ENCODE measurements at places on chromosomes 5 and 9. TPM values are rescaled to one million over a fixed set of nuclear protein-coding genes. Genes with fewer than 3 reads are reported as not detected.

DNA sequence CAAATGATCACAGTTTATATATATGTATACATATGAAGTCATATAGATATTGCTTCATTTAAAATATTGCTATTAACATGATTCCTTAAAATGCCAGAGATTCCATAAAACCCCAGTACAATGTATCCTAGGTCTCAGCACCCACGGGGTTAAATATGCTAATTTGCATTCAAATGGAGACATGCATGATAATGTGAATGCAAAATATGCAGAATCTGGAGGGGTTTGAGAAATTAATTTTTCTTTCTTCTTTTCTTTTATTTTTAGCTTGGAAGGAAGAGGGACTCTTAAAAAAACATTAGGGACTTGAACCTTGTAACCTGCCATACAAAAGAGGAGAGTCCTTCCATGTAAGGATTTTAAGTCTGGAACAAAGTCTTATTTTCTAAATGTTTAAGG lies 211.9 kb downstream of the MEF2C start:
- no peak for DNase-seq

DNA sequence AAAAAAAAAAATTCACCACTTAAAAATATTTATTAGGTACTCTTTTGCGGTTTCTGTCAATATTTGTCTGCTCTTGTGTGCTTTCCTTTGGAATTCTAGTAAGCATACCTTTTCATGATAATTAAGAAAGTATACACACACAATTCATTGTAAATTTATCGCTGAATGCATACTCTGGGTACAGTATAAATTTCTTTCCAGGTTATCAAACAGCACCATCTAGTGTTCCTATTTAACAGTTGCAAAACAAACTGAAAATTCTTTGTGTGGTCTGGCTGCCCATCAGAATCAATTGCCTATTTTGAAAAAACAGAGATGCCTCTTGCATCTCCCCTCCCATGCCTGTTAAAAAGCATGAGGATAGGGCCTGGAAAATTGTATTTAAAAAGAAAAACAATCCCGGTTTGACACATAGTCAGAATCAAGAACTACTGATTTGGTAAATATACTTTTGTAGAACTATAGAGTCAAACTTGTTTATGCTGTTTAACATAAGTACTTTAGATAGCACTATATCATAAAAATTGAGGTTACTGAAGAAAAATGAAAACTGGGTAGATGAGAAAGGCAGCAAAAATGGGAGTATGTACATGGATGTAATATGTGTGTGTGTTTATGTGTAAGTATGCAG lies 16.2 kb downstream of the PGGT1B start:
- DNase-seq = peak; percentile 64

DNA sequence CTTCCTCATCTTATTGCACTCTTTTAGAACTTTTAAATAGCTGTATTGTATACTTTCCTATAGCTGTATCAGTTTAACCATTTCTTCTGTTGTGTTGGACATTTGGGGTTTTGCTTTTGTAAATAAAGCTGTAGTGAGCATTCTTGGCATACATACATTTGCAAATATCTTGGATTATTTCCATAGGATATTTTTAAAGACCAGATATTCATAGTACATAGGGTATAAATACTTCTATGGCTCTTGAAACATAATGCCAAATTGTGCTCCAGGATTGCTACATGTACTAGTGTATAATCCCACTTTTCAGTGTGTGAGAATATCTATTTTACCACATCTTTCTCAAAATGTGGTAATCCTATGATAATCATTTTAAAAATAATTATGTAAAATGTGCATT lies 51.2 kb downstream of the SCAMP1 start:
- no peak for DNase-seq

DNA sequence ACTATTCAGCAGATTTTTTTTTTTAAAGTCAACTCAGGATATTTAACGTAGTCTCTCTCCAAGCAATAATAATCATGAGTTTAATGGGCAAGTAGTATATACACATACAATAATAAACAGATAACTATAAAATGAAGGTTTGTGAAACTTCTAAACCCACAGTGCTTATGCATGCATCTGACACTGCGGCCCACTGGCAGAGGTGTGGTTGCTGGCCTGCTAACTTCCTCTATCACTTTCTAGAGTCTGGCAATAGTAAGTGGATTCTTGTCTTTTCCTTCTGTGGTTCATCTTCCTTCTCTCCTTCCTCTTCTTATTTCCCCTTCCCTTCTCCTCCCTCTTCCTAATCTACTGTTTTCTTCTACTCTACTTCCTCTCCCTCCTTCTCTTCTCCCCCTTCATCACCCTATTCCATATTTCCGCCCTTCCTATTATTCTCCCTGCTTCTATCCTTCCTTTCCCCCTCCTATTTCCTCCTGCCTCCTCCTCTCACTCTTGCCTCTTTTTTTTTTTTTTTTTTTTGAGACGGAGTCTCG lies 18.6 kb upstream of the AGXT2 start:
- DNase-seq = no peak

- no peak for DNase-seq
Observed at GRCh38 chr5:107118184-107119019, 552.3 kb downstream of the EFNA5 start.

- DNase-seq = no peak
Observed at GRCh38 chr9:126507318-126508109, 106.2 kb upstream of the LMX1B start.

DNA sequence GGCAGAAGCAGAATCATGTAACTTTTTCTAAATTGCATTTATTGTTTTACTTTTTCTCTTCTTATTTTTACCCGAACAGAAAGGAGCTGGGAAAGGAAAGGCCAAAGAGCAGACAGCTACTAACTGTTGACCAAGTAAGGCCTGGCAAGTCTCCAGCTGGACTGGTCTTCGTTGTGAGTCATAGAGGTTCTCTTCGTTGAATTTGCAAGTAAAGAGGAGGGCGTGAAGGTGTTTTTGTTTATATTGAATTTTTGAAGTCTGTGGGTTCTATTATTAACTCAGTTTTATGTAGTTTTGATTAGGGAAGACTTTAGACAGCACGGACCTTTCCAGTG lies 416.5 kb upstream of the CCNH start:
- DNase-seq = no peak

DNA sequence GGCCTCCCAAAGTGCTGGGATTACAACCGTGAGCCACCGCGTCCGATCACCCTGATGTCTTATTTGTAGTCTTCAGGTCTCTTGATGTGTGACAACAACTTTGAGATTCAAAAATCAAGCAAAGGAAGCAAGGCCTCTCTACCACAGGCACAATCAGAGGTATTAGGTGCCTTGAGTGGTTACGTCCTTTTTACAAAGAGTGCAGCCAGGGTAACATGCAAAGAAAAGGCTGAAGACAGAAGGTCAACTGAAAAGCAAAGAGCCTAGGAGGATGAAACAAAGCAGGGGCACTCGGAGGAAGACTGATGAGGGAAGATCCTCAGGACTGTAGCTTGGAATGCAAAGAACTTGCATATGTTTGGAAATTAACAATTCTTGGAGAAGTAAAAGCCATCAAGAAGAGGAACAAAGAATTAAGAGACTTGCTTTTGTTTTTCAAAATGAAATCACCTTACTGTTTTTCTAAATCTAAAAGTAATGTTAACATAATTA lies 362.1 kb downstream of the EBF1 start:
- DNase-seq = no peak

- no peak for DNase-seq
Observed at GRCh38 chr5:88190106-88190834, 78.4 kb downstream of the TMEM161B start.

GRCh38 chr9:129570450-129571297 lies 50.2 kb downstream of the C9orf50 start:
- peak; percentile 84 for DNase-seq

DNA sequence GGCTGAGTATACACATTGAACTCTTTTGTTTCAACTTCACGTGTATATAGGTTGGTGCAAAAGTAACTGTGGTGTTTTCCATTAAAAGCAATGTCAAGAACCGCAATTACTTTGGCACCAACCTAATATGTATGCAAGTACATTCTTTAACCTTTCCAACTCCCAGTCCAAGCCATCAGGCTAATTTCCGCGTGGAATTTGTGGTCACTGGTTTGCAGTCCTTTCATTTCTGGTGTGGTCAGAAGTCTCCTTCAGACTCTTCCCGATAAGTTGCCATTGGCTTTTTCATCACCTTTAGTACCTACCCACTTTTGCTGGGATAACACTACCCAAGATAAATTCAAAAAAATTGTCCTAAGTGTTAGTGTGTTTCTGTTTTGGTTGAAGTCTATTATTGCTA lies 84.0 kb downstream of the RGS3 start:
- DNase-seq = no peak

GRCh38 chr9:109403116-109403515 lies 82.3 kb upstream of the EPB41L4B start:
- no peak for DNase-seq

- no peak for DNase-seq
Observed at GRCh38 chr9:81716409-81716808, 27.1 kb upstream of the TLE1 start.

GRCh38 chr5:154437281-154437965 lies 8.4 kb upstream of the SAP30L start:
- DNase-seq = no peak

GRCh38 chr5:96844481-96844990 lies 31.8 kb upstream of the ERAP2 start:
- DNase-seq = no peak

DNA sequence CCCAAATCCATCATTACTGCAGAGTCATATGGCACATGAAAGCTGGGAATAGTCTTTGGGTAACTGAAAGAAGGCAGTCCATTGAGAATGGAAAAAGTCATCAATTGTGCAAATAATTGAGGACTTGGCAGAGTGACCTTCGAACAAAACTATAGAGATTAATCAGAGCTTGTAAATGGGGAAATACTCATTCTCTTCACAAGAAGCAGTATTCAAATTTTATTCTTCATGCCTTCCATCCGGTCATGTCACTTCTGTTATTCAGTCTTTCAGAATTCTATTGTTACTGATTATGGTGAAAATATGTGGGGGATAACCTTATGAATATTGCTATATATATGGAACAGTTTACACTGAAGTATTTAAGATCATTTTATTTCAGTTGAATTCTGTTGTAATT lies 8.1 kb downstream of the RGMB start:
- DNase-seq = no peak

DNA sequence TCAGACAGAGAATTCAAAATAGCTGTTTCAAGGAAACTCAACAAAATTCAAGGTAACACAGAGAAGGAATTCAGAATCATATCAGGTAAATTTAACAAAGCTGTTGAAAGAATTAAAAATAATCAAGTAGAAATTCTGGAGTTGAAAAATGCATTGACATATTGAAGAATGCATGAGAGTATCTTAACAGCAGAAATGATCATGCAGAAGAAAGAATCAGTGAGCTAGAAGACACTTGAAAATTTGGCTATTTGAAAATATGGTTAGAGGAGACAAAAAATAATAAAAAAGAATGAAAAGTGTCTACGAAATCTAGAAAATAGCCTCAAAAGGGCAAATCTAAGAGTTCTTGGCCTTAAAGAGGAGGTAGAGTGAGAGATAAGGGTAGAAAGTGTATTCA lies 22.9 kb downstream of the LMBRD2 start:
- DNase-seq = no peak

DNA sequence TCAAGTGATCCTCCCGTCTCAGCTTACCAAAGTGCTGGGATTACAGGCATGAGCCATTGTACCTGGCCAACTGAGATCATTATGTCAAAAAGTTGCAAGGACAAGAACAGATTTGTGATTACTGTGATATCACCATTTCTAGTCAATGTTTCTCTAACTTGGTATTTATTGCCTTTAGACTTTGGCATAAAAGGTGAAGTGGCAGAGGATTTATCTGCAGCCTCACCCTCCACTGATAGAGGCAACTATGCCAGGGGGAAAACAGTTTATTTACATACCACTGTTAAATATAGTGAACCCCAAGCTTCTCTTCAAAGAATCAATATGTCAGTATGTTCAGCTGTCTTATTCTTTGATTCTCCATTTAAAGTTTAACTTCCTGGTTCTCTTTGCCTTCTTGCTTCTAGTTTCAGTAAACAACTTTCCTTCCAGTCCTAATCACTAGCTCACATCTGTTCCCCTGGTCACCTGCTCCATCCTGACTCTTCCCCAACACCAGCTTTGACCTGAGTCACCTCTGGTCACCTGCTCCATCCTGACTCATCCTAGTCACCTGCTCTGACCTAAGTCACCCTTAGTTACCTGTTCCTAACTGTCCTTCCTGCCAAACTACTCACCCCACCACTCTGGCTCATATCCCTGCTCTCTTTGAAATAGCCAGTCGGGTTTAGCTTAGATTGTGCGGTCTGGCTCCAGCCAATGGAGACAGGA lies 29.9 kb downstream of the SEMA6A start:
- no peak for DNase-seq

DNA sequence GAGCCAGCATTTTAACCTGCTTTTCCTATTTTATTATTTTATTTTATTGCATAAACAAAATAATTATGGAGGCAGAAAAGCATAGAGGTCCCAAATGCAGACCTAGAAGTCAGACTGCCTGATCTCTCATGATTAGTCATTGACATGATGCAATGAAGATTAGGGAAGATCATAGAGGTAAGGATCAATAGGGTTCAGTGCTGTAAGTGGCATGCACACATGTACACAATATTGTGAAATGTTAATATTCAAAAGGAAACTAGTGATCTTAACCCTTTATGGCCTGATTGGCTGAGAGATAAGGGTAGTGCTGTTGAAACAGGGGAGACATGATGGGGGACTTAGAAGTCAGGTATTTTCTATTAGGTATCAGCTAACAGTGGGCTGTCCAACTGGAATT lies 1.1 kb upstream of the FRRS1L start:
- DNase-seq = no peak

DNA sequence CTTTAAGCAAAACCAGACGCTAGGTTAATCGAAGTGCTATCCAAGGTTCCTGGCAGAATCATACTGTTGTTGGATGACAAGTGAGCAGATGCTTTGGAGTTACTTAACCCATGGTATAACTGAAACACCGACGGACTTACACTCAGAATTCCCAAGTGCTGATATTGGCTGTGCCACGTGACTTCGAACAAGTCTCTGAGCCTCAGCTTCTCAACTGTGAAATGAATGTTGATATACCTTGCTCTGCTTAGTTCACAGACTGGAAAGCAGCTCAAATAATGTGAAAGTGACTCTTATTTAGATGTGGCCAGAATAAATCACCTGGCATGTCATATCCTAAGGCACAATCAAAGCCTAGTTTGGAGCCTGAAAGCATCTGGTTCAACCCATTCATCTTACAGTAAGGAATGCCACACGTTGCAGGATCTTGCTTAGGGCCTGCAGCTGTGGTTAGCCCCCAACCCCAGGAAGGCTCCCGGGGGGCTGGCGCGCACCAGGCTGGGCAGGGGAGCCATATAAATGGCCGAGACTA lies 759 bp downstream of the GEMIN5 start:
- DNase-seq = no peak

DNA sequence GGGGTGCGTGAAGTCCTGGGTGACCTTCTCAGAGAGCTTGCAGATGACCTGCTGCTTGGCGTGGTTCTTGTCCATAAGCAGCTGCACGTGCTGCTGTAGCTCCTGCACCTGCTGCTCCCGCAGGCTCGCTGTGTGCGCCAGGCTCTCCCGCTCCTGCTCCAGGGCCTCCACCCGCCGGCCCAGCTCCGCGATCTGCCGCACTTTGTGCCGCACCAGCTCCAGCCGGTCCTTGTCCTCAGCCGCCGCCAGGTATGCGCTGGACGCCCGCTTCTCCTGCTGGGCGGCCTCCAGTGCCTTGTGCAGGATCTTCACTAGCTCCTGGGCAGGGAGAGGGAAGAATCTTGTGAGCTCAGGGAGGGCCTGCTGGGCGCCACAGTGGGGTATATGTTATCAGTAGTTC lies 28.5 kb upstream of the CORO2A start:
- no peak for DNase-seq

TSSK1B gene
- not detected for total RNA-seq

PDE8B gene
- total RNA-seq = 0.85 TPM

PTGES gene
- total RNA-seq = 1.4 TPM

CCDC152 gene
- 11.2 TPM for total RNA-seq

SLC34A1 gene
- not detected for total RNA-seq

ZDHHC11 gene
- 47.3 TPM for total RNA-seq

FAM114A2 gene
- 19.3 TPM for total RNA-seq

Data from A673 (cell line).